SJSA1 (cell line): ENCODE measurements at places on chromosomes 2 and 18.

GRCh38 chr2:23487735-23488492 is 102.9 kb downstream of the KLHL29 start:
- H3K27me3 ChIP-seq: no peaks in the 10 kb centered on the region
- peak; percentile 64 for DNase-seq
- peaks cover 5% of the 10 kb centered on the region; the same call in 1 of the 2 replicates for H3K4me1 ChIP-seq

- no peaks in the 10 kb centered on the region for H3K27me3 ChIP-seq
- peaks cover 82% of the 10 kb centered on the region for H3K4me1 ChIP-seq
- H3K4me3 ChIP-seq: no peak overlapping the region
- peak; percentile 47 for DNase-seq
- H3K36me3 ChIP-seq: no peaks in the 10 kb centered on the region
Observed at GRCh38 chr2:144456680-144457079, 63.2 kb downstream of the ZEB2 start.

- H3K4me3 ChIP-seq: no peak overlapping the region
- H3K36me3 ChIP-seq: peaks cover 8% of the 10 kb centered on the region
- H3K27ac ChIP-seq: no peak overlapping the region
- H3K27me3 ChIP-seq: no peaks in the 10 kb centered on the region; the same call in 1 of the 2 replicates
- no peak for DNase-seq
- H3K4me1 ChIP-seq: no peaks in the 10 kb centered on the region; the same call in 1 of the 2 replicates
Observed at GRCh38 chr2:43534569-43534968, 61.3 kb downstream of the THADA start.

DNA sequence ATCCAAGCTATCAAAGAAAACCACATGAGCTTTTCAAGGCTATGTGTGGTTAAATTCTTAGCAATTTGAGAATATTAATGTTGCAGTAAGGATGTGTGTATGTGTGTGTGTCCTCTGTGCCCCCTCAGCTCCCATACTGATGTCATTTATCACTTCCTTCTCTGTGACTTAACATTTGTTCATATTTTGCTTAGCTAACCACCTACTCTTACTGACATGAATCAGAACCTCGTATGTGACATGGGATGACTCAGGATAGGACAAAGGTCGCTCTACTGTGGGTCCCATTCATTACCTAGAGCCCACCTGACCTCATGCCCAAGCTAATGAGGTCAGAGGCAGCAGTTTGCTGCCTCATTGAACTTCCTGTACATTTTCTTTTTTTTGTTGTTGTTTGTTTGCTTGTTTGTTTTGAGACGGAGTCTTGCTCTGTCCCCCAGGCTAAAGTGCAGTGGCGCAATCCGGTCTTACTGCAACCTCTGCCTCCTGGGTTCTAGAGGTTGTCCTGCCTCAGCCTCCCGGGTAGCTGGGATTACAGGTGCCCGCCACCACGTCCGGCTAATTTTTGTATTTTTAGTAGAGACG is 36.3 kb downstream of the MOGAT1 start:
- H3K4me3 ChIP-seq: no peak overlapping the region
- DNase-seq: no peak
- peaks cover 38% of the 10 kb centered on the region for H3K4me1 ChIP-seq
- 0 out of 2 replicates have a peak overlapping the region, but pooled peaks have one; percentile 2 for H3K27ac ChIP-seq

GRCh38 chr2:57703407-57703806 is 343.2 kb upstream of the VRK2 start:
- no peak overlapping the region for H3K4me3 ChIP-seq
- DNase-seq: no peak
- H3K27me3 ChIP-seq: no peaks in the 10 kb centered on the region
- H3K27ac ChIP-seq: no peak overlapping the region
